ENCODE measurements at places on chromosomes 7 and 10.

DNA sequence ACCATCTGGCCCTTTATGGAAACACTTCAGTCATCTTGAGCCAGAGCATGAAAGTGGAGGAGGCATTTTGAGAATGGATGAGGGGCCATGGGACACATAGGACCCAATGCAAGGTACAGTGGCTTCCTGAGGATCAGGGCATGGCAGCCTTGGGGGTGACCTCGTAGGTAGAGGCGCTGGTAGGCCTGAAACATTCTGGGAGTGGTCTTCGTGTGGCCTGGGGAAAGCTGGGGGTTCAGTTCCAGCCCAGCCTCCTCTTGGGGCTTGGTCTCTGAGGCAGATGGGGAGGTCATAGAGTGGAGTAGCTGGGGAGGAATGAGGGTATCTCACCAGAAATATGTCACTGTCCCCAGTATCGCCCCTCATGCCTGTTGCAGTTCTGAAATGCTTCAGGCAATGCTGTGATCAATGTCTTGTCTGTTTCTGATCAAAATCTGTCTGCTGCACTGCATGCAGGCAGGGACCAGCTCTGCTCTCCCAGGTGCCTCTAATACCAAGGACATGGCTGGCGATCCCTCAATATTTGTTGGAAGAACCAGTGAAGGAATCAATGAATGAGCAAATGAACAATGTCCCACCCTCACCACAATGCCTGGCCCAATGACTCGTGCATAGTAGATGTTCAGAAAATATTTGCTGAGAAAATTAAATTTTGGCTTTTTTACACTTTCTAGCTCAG, 90.9 kb downstream of the CHST15 start:
- no peak for DNase-seq

DNA sequence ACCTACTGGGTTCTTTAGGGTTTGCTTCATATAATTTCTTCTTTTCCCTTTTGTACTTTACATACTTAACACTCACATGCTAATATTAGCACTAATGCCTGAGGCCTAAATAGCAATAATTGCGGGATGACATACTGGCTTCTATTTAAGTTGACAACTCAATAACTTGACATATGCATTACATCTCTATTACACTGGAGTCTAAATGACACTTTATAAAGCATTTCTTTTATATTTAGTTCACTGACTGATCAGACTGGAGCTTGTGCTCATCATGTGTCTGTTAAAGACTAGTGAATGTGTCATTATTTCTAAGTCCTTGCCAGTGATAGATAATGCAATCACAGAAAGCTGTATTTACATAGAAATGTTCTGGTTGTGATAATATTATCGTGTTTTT, 472.1 kb upstream of the SEMA3A start:
- DNase-seq = no peak

GRCh38 chr7:50751146-50751545, 31.6 kb downstream of the GRB10 start:
- DNase-seq = no peak

DNA sequence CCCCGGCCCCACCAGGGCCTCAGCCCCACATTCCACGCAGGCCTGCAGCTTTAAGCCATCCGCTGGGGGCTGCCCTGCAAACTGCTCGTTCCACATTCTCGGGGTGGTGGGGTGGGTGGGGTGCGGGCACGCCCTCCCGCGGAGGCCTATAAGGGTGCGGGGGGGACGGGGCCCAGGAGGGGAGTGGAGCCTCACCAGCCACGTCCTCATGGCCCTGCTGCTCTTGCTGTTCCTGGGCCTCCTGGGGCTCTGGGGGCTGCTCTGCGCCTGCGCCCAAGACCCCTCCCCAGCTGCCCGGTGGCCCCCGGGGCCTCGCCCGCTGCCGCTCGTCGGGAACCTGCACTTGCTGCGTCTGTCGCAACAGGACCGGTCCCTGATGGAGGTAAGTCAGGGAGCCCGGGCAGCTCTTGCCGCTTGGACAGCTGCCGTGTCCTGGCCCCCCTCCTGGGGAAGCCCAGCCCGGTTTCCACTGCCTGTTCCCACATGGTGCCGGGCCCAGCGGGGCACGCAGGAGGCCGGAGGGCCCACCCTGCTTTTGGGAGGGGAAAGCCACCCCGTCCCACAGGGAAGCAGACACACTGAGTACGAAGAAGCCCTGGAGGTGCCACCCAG, at the start of gene CYP2W1:
Gene CYP2W1 (plus strand): TSS at position 178 of the 612 bp plus-strand sequence. CDS start 31 bp downstream, at position 209.
- no peak for DNase-seq

GRCh38 chr10:106873770-106874603, 290.5 kb downstream of the SORCS1 start:
- no peak for DNase-seq

- no peak for DNase-seq
Observed at GRCh38 chr7:18471476-18472160, 23.9 kb upstream of the HDAC9 start.

- DNase-seq = no peak
Observed at GRCh38 chr7:142131439-142132185, 20.1 kb downstream of the MGAM2 start.

- DNase-seq = no peak
Observed at GRCh38 chr10:45374350-45375052, 485 bp downstream of the ALOX5 start.

- DNase-seq = no peak
Observed at GRCh38 chr10:121288011-121288410, 310.2 kb downstream of the FGFR2 start.

GRCh38 chr7:11714205-11714604, 117.8 kb downstream of the THSD7A start:
- no peak for DNase-seq

GRCh38 chr10:127417031-127417430, 132.1 kb upstream of the NPS start:
- no peak for DNase-seq

- DNase-seq = no peak
Observed at GRCh38 chr7:133109816-133110215, 27.9 kb upstream of the CHCHD3 start.

- no peak for DNase-seq
Observed at GRCh38 chr10:71766717-71767419, 6.5 kb downstream of the VSIR start.

DNA sequence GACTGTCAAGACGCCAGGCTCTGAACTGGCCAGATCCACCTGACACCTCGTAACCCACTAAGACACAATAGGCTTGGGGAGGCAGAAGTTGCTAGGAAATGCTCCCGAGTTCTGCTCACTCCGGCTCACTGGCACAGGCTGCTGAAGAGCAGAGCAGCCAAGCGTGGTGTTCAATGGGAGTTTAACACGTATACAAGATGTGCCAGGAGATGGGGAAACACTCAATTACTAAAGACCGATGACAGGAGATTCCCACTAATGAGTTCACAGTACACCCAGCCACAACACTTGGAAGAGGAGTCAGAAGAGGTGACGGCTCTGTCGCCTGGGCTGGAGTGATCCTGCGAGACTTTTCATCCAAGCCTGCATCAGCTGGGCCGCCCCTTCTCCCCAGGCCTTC, 303.4 kb downstream of the GFRA1 start:
- DNase-seq = no peak

GRCh38 chr10:54914049-54914448, 113.0 kb upstream of the PCDH15 start:
- no peak for DNase-seq

- DNase-seq = no peak
Observed at GRCh38 chr10:26739071-26739631, 41.6 kb downstream of the PDSS1 start.
